ENCODE measurements at places on chromosomes 7 and 10.

DNA sequence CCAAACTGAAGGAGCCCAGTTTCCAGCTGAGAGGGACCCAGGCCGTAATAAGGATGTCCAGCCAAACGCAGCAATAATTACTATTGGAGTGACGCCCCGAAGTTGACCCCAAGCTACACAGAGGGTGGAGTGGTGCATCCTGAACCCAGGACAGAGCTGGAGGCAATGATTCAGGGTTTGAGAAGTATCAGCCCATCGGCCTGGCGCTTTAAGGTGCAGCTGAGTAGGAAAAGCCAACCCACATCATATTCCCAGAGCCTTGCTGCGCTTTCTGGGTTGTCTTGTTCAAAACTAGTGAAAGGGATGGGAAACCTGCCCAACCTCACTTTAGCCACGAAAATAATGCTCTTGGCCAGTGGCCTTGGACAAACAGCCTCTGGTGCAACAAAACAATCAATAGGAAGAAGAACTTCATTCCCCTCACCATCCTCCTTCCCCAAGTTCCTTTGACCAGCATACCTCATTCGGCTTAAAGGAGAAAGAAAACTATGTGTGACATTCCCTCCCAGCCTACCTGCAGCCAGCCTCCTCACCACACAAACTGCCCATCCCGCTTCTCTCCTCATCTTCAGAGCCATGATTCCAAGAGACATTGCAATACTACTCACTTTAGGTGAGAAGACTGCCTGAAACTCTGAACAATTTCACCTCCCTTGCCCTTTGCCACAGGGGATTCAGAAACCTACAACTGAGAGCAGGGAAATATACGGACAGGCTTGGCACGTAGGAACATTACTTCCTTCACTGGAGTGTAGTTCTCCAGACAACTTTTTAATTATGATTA, 217.2 kb upstream of the MKLN1 start:
- DNase-seq = no peak

- no peak for DNase-seq
Measured at GRCh38 chr7:906776-907157, 30.4 kb downstream of the GET4 start.

- no peak for DNase-seq
Measured at GRCh38 chr7:2659556-2660358, 28.0 kb downstream of the TTYH3 start.

- no peak for DNase-seq
Measured at GRCh38 chr7:102244601-102245000, 42.1 kb upstream of the SH2B2 start.

DNA sequence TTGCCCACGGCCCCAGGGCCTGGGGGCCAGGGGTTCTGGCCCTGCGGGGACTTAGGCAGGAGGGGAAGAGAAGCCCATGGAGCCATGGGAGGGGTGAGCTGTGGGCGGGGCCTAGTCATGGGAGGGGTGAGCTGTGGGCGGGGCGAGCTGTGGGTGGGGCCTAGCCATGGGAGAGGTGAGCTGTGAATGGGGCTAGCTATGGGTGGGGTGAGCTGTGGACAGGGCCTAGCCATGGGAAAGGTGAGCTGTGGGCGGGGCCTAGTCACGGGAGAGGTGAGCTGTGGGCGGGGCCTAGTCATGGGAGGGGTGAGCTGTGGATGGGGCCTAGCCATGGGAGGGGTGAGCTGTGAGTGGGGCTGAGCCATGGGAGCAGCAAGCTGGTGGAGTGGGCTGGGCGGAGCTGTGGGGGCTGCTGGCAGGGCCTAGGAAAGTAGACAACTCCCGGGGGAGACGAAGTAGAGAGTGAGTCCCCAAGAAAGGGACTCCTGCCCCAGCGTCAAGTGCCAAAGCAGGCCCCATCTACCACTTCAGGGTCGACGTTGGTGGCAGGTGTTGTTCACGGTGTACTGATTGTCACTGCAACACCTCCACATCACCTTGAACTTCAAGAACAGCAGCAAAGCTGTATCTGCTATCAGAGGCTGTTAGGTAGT, 19.2 kb upstream of the TTYH3 start:
- DNase-seq = no peak

GRCh38 chr10:17177014-17177413, 24.5 kb downstream of the TRDMT1 start:
- no peak for DNase-seq

GRCh38 chr7:46515844-46516590, 594.9 kb upstream of the IGFBP3 start:
- DNase-seq = no peak

- peak; percentile 58 for DNase-seq
Measured at GRCh38 chr10:13340626-13341376, 7.3 kb downstream of the SEPHS1 start.

GRCh38 chr7:113371416-113372043, 253.2 kb upstream of the SMIM30 start:
- DNase-seq = no peak

- no peak for DNase-seq
Measured at GRCh38 chr7:130298544-130299326, 5.8 kb downstream of the CPA4 start.

GRCh38 chr10:104260775-104261115, 6.1 kb downstream of the GSTO1 start:
- DNase-seq = no peak

DNA sequence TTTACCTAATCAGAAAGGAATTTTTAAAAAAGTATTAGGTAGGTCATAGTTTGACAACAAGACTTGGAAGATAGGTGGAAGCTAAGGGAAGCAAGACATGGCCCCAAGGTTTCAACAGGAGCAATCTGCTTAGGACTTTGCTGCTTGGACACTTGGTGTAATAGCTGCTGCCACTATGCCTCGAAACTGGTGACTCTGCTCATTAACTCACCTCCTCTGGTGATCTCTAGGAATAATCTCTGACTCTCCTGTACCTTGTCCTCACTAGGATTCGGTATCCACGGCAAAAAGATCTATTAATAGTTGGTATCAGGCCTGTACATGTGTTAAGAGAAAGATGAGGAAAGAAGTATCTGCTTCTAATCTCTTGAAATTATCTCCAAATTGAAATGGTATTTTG, 53.1 kb downstream of the PTEN start:
- no peak for DNase-seq

GRCh38 chr10:104589871-104590270, 51.2 kb upstream of the SORCS3 start:
- DNase-seq = no peak

- DNase-seq = no peak
Measured at GRCh38 chr10:93762979-93763391, 5.2 kb downstream of the LGI1 start.

DNA sequence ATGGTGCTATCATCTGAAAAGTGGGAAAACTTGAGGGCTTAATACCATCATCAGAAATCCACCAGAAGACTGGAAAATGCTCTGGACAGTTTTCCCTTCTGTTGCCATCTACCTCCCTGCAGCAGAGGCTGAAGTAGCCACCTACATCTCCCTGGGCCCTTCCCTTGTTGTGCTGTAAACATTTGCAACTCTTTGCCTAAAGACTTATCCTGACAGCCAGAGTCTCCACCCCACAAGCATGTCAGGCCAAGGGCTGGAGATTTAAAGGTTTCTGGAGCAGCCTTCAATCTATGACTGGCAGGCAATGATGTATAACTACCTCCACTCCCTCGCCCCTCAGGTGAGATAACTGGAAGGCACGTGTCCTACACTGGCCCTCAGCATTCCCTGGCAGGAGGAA, 29.7 kb upstream of the INMT start:
- DNase-seq = no peak

DNA sequence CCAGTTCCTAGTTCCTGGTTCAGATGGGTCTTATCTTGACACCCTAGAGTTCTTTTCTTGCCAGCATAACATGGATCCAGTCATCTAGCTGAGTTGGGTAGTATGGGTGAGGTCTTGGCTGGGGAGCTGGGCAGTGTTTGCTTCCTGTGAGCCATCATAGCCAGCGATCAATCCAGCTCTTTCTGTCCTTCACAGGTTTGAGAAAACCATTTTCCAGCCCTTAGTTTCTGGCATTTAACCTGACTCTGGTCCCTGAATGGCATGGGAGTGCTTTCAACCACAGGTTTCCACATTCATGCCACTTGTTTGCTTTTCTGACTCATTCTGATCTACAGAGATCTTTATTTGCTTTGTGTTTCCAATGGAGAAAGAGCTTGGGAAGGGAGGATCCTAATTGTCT, 8.6 kb downstream of the SLC13A1 start:
- no peak for DNase-seq

- DNase-seq = peak; percentile 93
Measured at GRCh38 chr10:133336577-133337369, at the start of gene CALY. Gene CALY (minus strand): TSS chr10:133336896. CDS start chr10:133328989, 7,907 bp downstream.

DNA sequence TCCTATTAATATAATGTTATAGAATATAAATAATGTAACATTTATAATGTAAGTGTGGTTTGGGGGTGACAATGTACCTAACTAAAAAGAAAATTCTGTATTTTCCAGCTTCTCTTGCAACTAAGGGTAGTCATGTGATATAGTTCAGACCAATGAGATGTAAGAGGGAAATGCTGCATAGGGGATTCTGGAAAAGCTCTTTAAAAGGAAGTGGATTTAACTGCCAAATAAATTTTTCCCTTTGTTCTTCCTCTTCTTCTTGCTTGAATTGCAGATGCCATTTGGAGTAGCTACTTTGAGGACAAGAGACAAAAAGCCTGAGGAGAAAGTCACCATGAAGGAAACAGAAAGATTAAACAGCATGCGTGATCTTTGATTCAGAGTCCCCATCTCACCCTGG, 194.3 kb downstream of the PTEN start:
- DNase-seq = no peak

DNA sequence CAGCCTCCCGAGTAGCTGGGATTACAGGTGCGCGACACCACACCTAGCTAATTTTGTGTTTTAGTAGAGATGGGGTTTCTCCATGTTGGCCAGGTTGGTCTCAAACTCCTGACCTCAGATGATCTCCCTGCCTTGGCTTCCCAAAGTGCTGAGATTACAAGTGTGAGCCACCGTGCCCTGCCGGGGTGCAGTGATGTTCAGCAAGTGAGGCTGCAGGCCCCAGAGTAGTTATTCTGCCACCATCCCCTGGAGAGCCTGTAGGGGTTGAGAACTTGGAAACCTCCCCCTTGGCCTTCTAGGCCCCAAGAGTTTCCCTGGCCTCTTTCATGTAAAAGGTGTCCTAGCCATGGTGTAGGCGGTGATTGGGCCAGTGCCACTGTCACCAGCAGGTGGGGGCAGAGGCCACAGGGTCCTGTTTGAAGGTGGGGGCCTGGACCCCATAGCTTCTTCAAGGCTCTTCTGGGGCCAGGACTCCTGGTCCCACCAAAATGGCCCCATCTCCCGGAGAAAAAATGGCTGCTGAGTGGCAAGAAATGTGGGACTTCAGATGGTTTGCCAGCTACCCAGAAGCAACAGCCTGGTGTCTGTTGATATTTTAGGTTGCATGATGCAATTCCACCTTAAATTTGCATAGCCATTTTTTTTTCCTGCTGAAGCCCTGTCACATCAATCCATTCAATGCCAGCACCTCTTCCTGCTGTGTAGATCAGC, 25.5 kb upstream of the INMT start:
- peak; percentile 27 for DNase-seq

- no peak for DNase-seq
Measured at GRCh38 chr10:21814866-21815265, 188.7 kb downstream of the DNAJC1 start.

DNA sequence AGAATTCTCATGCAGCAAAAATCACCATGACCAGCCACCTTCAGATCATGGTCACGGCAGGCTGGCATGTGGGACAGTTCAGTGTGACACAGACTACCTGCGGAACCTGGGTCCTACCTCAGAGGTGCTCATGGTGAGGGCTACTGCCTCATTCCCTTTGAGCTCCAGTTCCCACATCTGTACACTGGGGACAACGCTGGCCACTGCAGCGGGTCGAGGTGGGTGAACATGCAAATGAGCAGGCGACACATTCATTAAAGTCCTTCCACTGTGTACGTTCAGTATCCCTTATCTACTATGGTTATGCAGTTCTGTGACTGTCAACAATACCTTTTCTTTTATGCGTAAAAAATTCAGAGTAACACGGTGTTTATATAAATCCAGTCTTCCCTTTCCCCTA, 218.7 kb upstream of the AOAH start:
- no peak for DNase-seq

DNA sequence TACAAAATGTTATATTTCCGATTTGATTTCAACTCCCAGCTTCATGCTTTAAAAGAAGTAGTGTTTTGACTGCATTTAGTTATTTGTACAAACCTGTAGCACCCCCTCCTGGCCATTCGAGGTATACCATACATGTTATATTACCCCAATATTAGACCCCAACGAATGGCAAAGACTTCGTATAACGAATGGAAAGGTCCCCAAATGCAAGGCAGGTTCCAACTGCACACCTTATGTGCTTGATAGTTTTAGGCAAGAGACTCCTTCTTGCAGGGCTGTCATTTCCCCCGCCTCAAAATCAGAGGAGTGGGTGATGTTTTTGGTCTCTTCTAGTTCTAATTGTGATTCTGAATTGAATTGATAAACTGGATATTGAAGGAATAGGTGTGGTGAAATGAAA, 101.1 kb upstream of the TARP start:
- DNase-seq = peak; percentile 71

GRCh38 chr10:128095027-128095752, 31.0 kb downstream of the MKI67 start:
- peak; percentile 55 for DNase-seq

DNA sequence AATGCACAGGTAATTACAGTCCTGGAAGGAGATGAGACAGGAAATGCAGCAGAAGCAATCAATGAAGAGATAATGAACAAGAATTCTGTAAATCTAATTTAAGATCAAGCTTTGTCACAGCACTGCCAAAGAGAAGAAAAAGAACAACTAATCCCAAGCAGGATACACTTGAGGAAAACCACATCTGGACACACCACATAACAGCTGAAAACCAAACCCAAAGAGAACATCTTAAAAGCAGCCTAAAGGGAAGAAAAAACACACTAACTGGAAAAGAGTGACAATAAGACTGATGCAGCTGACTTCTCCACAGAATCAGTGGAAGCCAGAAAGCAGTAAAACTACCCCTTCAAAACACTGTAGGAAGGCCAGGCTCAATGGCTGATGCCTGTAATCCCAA, 10.2 kb downstream of the CYTH3 start:
- DNase-seq = no peak

- DNase-seq = no peak
Measured at GRCh38 chr7:404812-405488, 114.7 kb downstream of the PDGFA start.

DNA sequence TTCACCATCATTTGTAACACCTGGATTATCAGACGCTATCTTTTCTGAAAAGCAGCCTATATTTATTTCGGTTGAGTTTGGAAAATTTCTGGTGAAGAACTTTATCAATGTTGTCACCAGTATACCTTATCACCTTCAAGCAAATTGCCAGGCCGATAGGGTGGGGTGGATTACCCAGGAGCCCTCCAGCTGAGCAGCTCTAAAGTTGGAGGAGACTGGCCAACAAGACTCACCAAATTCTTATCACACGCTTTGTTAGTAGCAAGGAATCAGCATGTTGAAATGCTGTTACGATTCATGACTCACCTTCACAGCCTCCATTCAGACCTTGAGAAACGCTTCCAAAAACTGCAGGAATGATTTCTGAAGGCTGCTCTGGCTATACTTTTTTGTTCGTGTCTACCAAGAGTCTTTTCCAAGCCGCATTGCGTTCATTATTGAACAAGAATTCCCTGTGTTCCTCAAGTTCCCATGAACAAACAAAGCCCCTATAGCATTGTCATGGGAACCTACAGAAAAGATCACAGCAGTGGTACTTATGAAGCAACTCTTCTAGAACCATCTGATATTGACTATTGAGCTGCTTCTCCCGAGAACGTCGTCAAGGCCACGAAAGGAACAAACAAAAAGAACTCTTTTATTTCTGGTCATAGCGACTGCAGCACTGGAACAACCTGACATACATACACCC, 291.4 kb downstream of the SFMBT2 start:
- DNase-seq = no peak
